ENCODE measurements at places on chromosomes 5 and 9. TPM values are rescaled to one million over a fixed set of nuclear protein-coding genes. Genes with fewer than 3 reads are reported as not detected.

Gene MED22
- 38.2 TPM for total RNA-seq

DNA sequence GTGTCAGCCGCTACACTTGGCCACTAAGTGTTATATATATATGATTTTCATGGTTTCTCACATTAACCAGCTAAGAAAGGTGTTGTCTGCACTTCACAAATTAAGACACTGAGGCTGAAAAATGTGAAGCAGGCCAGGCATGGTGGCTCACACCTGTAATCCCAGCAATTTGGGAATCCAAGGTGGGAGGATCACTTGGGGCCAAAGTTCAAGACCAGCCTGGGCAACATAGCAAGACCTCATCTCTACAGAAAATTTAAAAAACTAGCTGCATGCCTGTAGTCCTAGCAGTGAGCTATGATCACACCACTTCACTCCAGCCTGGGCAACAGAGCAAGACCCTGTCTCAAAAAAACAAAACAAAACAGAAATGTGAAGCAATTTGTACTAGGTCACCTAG is 1.8 kb downstream of the COQ4 start:
- no peak overlapping the region for H3K27ac ChIP-seq
- H3K36me3 ChIP-seq, result 0 out of 2 replicates have a peak, but pooled peaks cover 8% of the 10 kb centered on the region
- H3K4me3 ChIP-seq, result no peak overlapping the region
- no peaks in the 10 kb centered on the region for H3K27me3 ChIP-seq

- peaks cover 33% of the 10 kb centered on the region for H3K36me3 ChIP-seq
- H3K27ac ChIP-seq, result no peak overlapping the region
- no peak for DNase-seq
- H3K4me1 ChIP-seq, result no peaks in the 10 kb centered on the region
- H3K4me3 ChIP-seq, result no peak overlapping the region
- no peaks in the 10 kb centered on the region for H3K27me3 ChIP-seq
Observed at GRCh38 chr9:92315456-92315855, 9.7 kb downstream of the NOL8 start.

DNA sequence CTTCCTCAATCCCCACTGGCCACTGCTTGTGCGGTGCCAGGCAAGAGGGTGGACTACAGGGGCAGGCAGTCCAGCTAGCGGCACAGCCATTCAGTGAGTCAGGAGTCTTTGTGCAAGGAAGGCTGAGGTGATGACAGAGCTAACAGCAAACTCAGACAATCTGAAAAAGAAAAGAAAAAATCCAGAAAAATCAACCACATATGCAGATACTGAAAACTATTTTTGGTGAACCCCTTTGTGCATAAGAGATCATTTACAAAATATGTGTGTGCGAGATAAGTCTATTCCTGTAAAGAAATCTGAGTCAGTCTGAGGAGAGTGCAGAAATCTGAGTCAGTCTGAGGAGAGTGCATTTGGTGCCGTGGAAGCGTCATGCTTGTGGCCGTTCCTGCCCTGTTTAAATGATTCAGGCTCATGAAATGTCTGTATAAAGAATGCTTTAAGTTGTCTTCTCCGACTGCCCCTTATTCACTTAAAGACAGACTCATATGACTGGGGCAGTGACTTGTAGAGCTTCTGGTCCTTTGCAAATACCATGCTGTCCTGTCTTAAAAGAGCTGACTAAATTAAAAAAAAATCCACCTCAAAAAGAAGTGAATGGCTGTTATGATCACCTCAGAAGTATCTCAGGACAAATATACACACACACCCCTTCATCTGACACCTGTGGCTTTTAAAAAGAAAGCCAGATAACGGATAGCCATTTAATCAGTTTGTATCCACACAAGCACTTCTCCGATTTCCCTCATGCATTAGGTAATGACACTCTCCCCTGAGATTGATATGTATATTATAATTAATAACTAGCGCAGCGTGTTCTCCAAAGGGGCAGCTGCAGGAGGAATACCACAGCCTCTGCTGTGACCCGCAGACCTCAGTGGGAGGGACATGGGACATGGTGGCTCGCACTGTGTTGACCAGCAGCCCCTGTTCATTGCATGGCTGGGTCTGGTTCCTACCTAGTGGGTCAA is 47.3 kb downstream of the TRIO start:
- H3K4me3 ChIP-seq, result peak overlapping the region; percentile 30
- H3K4me1 ChIP-seq, result peaks cover 79% of the 10 kb centered on the region
- no peaks in the 10 kb centered on the region for H3K27me3 ChIP-seq
- DNase-seq, result peak; percentile 87

DNA sequence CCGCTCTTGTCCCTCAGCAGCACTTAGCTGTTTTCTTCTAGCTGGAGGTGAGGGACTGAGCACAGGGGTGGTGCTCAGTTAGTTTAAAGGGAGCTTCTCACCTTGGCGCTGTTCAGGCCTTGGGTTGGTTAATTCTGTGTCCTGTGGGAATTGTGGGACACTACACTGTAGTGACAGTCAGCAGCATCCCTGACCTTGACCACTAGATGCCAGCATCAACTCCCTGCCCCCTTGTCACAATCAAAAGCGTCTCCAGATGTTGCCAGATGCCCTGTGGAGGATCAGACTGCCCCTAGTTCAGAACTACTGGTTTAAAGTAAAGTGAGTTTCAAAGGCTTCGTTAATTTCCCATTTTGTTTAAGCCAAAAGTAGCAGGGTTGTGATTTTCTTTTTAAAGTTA is 65.5 kb upstream of the DMRT3 start:
- no peak for DNase-seq
- no peaks in the 10 kb centered on the region for H3K36me3 ChIP-seq
- H3K27ac ChIP-seq, result no peak overlapping the region
- H3K27me3 ChIP-seq, result peaks cover 42% of the 10 kb centered on the region
- no peaks in the 10 kb centered on the region for H3K4me1 ChIP-seq
- no peak overlapping the region for H3K4me3 ChIP-seq

DNA sequence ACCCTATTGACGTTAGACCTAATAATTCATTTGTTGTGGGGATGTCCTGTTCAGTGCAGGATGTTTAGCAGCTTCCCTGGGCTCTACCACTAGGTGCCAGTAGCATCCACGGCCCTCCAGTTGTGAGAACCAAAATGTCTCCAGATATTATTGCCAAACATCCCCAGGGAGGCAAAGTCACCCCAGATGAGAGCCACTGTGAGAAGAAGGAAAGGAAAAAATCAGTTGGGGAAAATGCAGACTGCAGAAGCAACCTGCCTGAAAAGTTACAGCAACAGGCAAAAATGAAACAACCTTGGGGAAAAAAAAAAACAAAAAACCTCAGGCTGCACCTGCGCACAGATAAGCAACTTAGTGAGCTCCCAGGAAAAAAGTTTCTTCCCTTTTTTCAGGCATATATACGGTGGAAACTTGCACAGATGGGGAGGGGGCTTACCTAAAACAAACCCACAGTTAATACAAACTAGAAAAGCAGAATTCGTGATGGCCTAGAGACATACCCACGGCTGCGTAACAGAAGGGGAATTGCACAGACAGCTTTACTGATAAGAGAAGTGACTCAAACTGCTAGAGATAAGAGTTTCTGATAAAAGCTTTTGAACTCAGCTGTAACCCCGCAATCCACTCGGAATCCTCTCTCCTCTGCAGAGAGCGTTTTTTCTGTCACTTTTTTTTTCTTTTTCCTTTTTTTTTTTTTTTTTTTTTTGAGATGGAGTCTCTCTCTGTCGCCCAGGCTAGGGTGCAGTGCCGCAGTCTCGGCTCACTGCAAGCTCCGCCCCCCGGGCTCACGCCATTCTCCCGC is 29.8 kb upstream of the FBP1 start:
- peak; percentile 73 for DNase-seq
- H3K4me1 ChIP-seq, result peaks cover 19% of the 10 kb centered on the region
- peak overlapping the region; percentile 56 for H3K27ac ChIP-seq
- no peaks in the 10 kb centered on the region for H3K27me3 ChIP-seq

- no peaks in the 10 kb centered on the region for H3K4me1 ChIP-seq
- no peak for DNase-seq
Observed at GRCh38 chr5:58054018-58054417, 405.9 kb downstream of the PLK2 start.

GRCh38 chr5:57529864-57530263 is 47.3 kb upstream of the ACTBL2 start:
- H3K27me3 ChIP-seq, result no peaks in the 10 kb centered on the region
